ENCODE measurements at places on chromosomes 4 and X.

- DNase-seq = no peak
These were observed 70.1 kb downstream of the NBDY start for GRCh38 chrX:56798866-56799758.

GRCh38 chrX:118225711-118226428 is 109.3 kb upstream of the KLHL13 start:
- peak; percentile 47 for DNase-seq

- no peak for DNase-seq
These were observed 80.8 kb downstream of the HMGN5 start for GRCh38 chrX:81120936-81121371.

DNA sequence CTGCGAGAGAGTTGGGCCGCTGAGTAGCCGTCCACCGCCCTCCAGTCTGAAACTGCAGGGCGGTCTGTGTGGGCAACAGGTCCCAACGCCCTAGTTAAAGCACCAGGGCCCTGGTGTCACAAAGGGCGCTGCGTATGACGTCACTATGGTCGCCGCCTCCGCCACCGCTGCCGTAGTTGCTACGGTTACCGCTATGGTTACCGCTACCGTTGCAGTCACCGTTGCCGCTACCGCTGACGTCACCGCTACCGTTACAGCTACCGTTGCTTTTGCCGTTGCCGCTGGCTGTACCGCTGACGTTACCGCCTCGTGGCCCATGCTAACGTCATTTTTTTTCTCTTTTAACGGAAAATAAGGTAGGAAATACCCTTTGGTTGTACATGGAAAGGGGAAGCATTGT is at the start of gene PPP1R2C:
Gene PPP1R2C (minus strand): TSS at position 68 of the 400 bp plus-strand sequence. CDS start 84 bp downstream, outside the sequence.
- DNase-seq = no peak

DNA sequence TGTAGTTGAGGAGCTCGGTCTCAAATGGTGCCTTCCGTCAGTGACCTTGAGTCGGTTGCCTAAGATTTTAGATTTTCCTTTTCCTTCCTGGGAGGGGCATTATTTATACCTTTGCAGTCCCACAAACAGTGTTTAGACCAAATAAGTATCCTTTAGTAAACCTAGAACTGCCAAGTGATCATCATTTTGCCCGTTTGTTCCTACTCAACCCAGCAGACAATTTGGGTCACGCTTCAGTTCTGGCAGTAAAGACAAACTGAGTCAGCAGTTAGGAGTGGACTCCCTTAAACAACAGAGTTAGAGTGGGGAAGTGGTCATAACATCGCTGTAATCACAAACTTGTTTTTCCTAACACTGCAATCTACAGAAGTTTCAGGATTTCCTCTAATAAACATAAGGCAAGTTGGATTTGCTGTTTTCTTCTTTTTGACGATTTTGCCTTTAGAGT is 777 bp upstream of the WDFY3 start:
- DNase-seq = no peak

- DNase-seq = no peak
These were observed 194.8 kb upstream of the GPC4 start for GRCh38 chrX:133610056-133610455.

DNA sequence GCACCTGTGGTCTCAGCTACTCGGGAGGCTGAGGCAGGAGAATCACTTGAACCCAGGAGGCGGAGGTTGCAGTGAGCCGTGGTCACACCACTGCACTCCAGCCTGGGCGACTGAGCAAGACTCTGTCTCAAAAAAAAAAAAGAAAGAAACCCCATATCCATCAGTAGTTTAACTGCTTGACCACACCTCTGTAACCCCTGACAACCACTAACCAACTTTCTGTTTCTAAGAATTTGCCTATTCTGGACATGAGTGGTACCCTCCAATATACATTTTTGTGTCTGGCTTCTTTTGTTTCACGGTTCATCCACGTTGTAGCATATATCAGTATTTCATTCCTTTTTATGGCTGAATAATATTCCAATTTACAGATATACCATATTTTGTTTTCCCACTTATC is 9.1 kb downstream of the PPAT start:
- no peak for DNase-seq

DNA sequence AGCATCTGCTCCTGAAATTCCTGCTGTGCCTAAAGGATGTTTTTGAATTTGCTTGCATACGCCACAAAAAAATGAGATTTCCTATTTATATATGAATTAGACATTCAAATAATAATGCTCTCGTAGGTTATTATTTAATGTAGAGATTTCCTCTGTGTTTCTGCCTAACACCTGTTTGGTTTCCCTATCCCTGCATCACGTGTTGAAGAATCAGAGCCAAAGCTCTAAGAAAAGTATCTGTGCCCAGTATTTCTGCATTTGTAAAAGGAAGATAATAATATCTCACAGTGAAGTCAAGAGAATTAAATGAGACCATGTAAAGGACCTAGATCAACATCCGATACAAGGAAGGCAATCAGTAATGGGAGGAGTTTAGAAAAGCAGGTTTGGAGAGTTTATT is 179.5 kb downstream of the HNRNPD start:
- DNase-seq = no peak

- DNase-seq = no peak
These were observed 21.4 kb upstream of the SMIM14 start for GRCh38 chr4:39660045-39660444.

DNA sequence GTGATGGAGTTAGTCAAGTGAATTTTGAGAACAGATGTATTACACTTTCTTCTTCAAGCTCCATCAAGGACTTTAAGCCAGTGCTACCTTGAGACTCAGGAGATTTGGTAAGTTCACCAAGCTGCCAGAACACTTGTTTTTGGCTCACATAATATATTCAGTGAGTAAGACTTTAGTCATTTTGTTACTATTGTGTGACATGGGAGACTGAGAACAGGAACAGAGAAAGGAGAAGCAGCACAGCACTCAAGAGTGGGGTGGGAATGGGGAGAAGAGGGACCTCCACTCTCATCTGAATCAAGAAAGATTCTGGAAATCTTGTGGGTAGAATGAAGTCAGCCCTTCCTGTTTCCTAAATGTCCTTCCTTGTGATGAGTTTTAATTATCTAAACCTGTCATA is 87.3 kb upstream of the TET2 start:
- DNase-seq = no peak

DNA sequence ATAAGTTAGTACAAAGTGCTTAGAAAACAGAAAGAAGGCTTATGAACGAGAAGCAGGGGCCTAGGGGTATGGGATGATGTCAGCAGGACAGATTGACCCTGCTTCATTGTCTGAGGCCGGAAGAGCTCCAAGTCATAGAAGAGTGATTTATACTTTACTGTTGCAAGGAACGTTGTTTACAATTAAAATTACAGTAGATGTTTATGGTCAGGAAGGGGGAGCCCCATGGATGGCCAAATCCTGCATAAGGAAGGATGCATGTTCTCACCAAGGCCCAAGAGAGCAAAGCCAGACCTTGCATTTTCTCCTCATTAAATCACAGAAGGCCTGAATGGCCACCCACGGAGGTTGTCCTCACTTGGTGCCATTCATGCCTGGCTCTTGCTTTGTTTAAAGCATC is 115.3 kb downstream of the LDB2 start:
- no peak for DNase-seq

DNA sequence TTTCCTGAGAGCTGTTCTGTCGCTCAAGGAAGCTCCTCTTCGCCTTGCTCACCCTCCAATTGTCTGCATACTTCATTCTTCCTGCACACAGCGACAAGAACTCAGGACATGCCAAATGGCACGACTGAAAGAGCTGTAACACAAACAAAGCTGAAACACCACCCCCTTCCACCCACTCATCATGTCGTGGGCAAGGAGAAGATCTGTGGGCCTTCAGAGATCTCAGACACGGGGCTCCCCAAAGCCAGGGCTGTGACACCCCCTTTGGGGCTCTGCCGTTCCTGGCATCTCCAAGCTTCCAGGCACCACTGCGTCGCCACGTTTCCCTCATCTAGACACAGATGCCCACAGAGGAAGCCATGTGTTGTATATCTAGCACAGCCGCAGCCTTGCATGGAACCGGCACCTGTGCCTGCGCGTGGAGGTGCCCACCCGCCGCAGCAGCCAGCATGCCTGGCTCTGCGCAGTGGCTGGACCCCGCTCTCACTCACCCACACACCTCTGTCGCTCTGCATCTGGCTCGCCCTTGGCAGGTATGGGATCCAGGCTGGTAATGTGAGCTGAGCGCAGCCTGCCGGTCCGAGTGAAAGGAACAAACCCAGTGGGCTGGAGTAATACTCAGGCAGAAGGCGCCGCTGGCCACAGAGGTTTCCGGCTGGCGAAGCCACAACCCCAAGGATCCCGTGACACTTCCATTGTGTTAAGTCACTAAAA is 676.4 kb upstream of the INTU start:
- DNase-seq = no peak

Measured in NCI-H1436 treated with DMSO at 0.1 percent for 48 hours (cell line).